ENCODE measurements at places on chromosomes 11 and 22. TPM values are rescaled to one million over a fixed set of nuclear protein-coding genes. Genes with fewer than 3 reads are reported as not detected.

The ANKRD49 gene
- total RNA-seq = 14.9 TPM

GRCh38 chr11:73308003-73308960 is at the start of gene ARHGEF17:
ARHGEF17 (plus strand) TSS chr11:73308276; CDS start chr11:73308639, 363 bp downstream.
- H3K4me1 ChIP-seq = peaks cover 14% of the 10 kb centered on the region
- H3K27ac ChIP-seq = peak within 1 kb of the TSS; percentile 96
- peak; percentile 79 for DNase-seq
- H3K4me3 ChIP-seq = peak within 1 kb of the TSS; percentile 84
- H3K27me3 ChIP-seq = no peaks in the 10 kb centered on the region

- H3K27me3 ChIP-seq = no peaks in the 10 kb centered on the region
- H3K4me3 ChIP-seq = no peak overlapping the region
- no peak overlapping the region for H3K27ac ChIP-seq
- no peaks in the 10 kb centered on the region for H3K36me3 ChIP-seq
Observed at GRCh38 chr22:38429499-38430068, 25.4 kb downstream of the KCNJ4 start.

DNA sequence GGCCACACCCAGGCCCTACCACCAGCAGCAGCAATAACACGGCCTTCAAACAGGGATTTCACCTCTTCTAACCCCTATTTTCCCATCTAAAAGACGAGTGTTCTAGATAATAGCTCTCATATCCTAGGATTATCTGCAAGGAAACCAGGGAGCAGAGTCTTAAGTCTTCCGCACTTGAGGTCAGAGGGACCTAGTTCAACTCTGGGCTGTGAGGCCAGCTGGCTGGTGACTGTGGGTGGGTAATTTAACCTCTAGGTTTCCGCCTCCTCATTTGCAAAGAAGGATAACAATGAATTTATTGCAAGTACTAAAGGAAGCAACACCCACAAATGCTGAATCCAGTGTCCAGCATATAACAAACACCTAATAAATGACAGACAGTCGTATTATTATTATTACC is 70.1 kb downstream of the LARGE1 start:
- no peak overlapping the region for H3K27ac ChIP-seq
- no peaks in the 10 kb centered on the region for H3K27me3 ChIP-seq
- no peak for DNase-seq
- no peaks in the 10 kb centered on the region for H3K4me1 ChIP-seq

The RABL2B gene
- 17.9 TPM for total RNA-seq

- no peaks in the 10 kb centered on the region for H3K36me3 ChIP-seq
- H3K27me3 ChIP-seq = no peaks in the 10 kb centered on the region
- no peaks in the 10 kb centered on the region for H3K4me1 ChIP-seq
- no peak overlapping the region for H3K27ac ChIP-seq
Observed at GRCh38 chr11:41720761-41721160, 261.3 kb upstream of the LRRC4C start.

- no peak for DNase-seq
- no peak overlapping the region for H3K4me3 ChIP-seq
- H3K27ac ChIP-seq = no peak overlapping the region
- H3K27me3 ChIP-seq = no peaks in the 10 kb centered on the region
- H3K36me3 ChIP-seq = no peaks in the 10 kb centered on the region
Observed at GRCh38 chr22:30158744-30159500, 78.7 kb downstream of the HORMAD2 start.

The SMIM35 gene
- total RNA-seq = not detected
